ENCODE measurements at places on chromosomes 5 and 9. TPM values are rescaled to one million over a fixed set of nuclear protein-coding genes. Genes with fewer than 3 reads are reported as not detected.
A peak's percentile ranks its signal among the peaks of the same experiment; 100 is the strongest.

Gene ZFAND5
- 164 TPM for total RNA-seq

GRCh38 chr9:120386390-120387131, 193.4 kb downstream of the CDK5RAP2 start:
- H3K36me3 ChIP-seq = no peaks in the 10 kb centered on the region
- no peak overlapping the region for H3K27ac ChIP-seq
- DNase-seq = peak; percentile 32
- no peaks in the 10 kb centered on the region for H3K4me1 ChIP-seq
- no peaks in the 10 kb centered on the region for H3K27me3 ChIP-seq
- H3K4me3 ChIP-seq = no peak overlapping the region

- no peaks in the 10 kb centered on the region for H3K36me3 ChIP-seq
- H3K4me3 ChIP-seq = no peak overlapping the region
- H3K4me1 ChIP-seq = peaks cover 2% of the 10 kb centered on the region
- peak overlapping the region; percentile 39 for H3K27ac ChIP-seq
These were observed 5.8 kb downstream of the SH3RF2 start for GRCh38 chr5:145942201-145942600.

DNA sequence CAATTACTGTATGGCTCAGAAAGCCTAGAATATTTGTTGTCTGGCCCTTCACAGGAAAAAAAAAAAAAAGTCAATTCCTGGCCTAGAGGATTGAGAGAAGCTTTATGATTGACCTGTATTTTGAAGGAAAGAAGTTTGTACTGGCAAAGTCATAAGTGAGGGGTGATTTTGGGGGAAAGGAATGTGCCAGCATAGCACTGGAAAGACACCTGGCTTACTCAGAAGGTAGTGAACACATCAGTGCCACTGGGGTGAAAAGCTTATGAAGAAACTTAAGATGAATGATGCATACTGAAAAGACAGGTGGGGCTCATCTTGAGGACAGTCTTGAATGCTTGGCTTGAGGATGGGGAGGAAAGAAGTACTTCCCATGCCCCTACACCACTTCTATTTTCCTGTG, 127.9 kb upstream of the RASA1 start:
- H3K27me3 ChIP-seq = no peaks in the 10 kb centered on the region
- H3K4me1 ChIP-seq = no peaks in the 10 kb centered on the region
- no peak overlapping the region for H3K27ac ChIP-seq
- no peaks in the 10 kb centered on the region for H3K36me3 ChIP-seq

- no peak overlapping the region for H3K27ac ChIP-seq
- H3K36me3 ChIP-seq = no peaks in the 10 kb centered on the region
- no peaks in the 10 kb centered on the region for H3K27me3 ChIP-seq
These were observed 37.3 kb downstream of the ADAMTS2 start for GRCh38 chr5:179307931-179308471.

DNA sequence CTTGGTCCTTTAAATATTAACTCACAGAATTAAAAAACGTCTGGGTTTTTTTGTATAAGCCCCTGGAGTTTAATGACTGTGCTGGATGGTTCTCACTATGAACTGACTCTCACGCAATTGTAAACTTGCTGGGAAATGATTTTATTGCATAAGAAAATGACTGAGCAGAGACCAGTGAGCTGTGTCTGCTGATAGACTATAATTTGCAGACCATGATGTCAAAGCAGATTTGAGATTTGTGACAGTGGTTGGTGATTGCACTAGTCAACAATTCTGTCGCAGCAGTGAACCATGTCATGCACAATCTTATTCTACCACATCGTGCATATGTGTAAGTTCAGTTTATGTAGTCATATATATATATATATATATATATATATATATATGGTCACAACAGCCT, 85.7 kb upstream of the C9orf72 start:
- H3K27ac ChIP-seq = no peak overlapping the region
- no peaks in the 10 kb centered on the region for H3K27me3 ChIP-seq
- no peaks in the 10 kb centered on the region for H3K4me1 ChIP-seq
- no peaks in the 10 kb centered on the region for H3K36me3 ChIP-seq
- no peak for DNase-seq

GRCh38 chr5:180831139-180832093, 28.8 kb upstream of the MGAT1 start:
- H3K4me3 ChIP-seq = peak overlapping the region; percentile 81
- peak overlapping the region; percentile 98 for H3K27ac ChIP-seq
- H3K27me3 ChIP-seq = no peaks in the 10 kb centered on the region
- DNase-seq = peak; percentile 92
- H3K4me1 ChIP-seq = no peaks in the 10 kb centered on the region

GRCh38 chr5:95649274-95649673, 2.7 kb downstream of the RFESD start:
- DNase-seq = no peak
- no peaks in the 10 kb centered on the region for H3K27me3 ChIP-seq
- no peaks in the 10 kb centered on the region for H3K36me3 ChIP-seq
- no peaks in the 10 kb centered on the region for H3K4me1 ChIP-seq
- H3K27ac ChIP-seq = no peak overlapping the region

Gene FBP2
- not detected for total RNA-seq

DNA sequence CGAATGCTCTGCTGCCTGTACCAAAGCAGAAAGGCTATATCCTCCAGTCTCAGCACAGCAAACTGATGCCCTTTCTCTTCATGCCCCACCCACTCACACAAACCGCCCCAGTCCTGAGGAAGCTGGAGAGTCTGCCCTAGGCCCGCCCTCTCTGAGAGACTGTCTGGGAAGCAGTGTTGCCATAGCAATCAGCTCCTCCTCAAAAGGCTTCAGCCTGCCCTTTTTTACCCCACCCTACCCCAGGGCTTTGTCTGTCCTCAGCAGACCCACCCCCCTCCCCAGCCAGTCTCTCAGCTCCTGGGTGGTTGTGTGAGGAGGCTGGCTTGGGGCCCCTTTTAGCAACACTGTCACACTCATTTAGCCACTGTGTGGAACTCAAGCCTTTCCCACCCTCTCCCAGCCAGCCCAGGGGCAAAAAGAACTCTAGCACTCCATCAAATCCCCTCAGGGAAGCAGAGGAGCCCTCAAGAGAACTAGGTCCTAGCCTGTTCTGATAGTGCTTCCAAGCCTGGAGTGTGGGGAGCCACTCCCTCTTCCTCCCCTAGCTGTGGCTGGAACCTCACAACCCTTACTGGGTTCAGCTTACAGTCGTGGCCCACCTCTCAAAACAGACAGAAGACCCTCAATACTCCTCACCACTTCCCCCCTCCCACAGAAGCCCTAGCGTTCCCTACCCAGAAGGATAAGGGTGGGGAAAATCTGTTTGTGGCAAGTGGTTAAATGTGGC, 1.4 kb downstream of the ATOSB start:
- H3K36me3 ChIP-seq = no peaks in the 10 kb centered on the region
- peak overlapping the region; percentile 38 for H3K4me3 ChIP-seq
- DNase-seq = peak; percentile 95

- DNase-seq = no peak
- no peaks in the 10 kb centered on the region for H3K36me3 ChIP-seq
- no peak overlapping the region for H3K4me3 ChIP-seq
- no peaks in the 10 kb centered on the region for H3K27me3 ChIP-seq
- no peak overlapping the region for H3K27ac ChIP-seq
- H3K4me1 ChIP-seq = no peaks in the 10 kb centered on the region
These were observed 136.5 kb downstream of the PBX3 start for GRCh38 chr9:125883565-125884217.

Gene SUSD1
- total RNA-seq = 23.3 TPM

GRCh38 chr5:95938766-95939165, 22.9 kb downstream of the ELL2 start:
- H3K4me3 ChIP-seq = no peak overlapping the region
- H3K27me3 ChIP-seq = no peaks in the 10 kb centered on the region
- H3K27ac ChIP-seq = no peak overlapping the region
- no peaks in the 10 kb centered on the region for H3K4me1 ChIP-seq
- no peaks in the 10 kb centered on the region for H3K36me3 ChIP-seq

- H3K36me3 ChIP-seq = no peaks in the 10 kb centered on the region
- no peak overlapping the region for H3K27ac ChIP-seq
- no peak overlapping the region for H3K4me3 ChIP-seq
- H3K4me1 ChIP-seq = no peaks in the 10 kb centered on the region
These were observed 401.9 kb upstream of the PDE4D start for GRCh38 chr5:60295423-60295822.

Gene EPB41L4A
- 18.0 TPM for total RNA-seq

GRCh38 chr5:41286696-41287095, 73.4 kb upstream of the C6 start:
- no peak overlapping the region for H3K4me3 ChIP-seq
- DNase-seq = no peak
- no peaks in the 10 kb centered on the region for H3K36me3 ChIP-seq
- H3K27me3 ChIP-seq = no peaks in the 10 kb centered on the region
- no peak overlapping the region for H3K27ac ChIP-seq
- peaks cover under 1% of the 10 kb centered on the region for H3K4me1 ChIP-seq

- no peak for DNase-seq
- H3K4me1 ChIP-seq = no peaks in the 10 kb centered on the region
- no peak overlapping the region for H3K4me3 ChIP-seq
- no peaks in the 10 kb centered on the region for H3K36me3 ChIP-seq
These were observed 37.0 kb downstream of the MAMDC2 start for GRCh38 chr9:70080481-70081119.

- no peaks in the 10 kb centered on the region for H3K36me3 ChIP-seq
- peak overlapping the region; percentile 59 for H3K4me3 ChIP-seq
- peaks cover 65% of the 10 kb centered on the region for H3K27me3 ChIP-seq
- H3K27ac ChIP-seq = peak overlapping the region; percentile 52
- DNase-seq = peak; percentile 47
These were observed 980 bp downstream of the CCNO start for GRCh38 chr5:55232271-55232984.

Gene RETREG1
- 49.9 TPM for total RNA-seq

- no peak overlapping the region for H3K27ac ChIP-seq
- H3K4me1 ChIP-seq = no peaks in the 10 kb centered on the region
- DNase-seq = no peak
- H3K4me3 ChIP-seq = no peak overlapping the region
These were observed 88.4 kb upstream of the RGS7BP start for GRCh38 chr5:64417390-64417789.

- no peaks in the 10 kb centered on the region for H3K4me1 ChIP-seq
- no peak overlapping the region for H3K4me3 ChIP-seq
- H3K36me3 ChIP-seq = no peaks in the 10 kb centered on the region
- H3K27ac ChIP-seq = no peak overlapping the region
- no peak for DNase-seq
These were observed 866.0 kb downstream of the PTPRD start for GRCh38 chr9:9746826-9747225.

Gene OTULINL
- total RNA-seq = 58.5 TPM

DNA sequence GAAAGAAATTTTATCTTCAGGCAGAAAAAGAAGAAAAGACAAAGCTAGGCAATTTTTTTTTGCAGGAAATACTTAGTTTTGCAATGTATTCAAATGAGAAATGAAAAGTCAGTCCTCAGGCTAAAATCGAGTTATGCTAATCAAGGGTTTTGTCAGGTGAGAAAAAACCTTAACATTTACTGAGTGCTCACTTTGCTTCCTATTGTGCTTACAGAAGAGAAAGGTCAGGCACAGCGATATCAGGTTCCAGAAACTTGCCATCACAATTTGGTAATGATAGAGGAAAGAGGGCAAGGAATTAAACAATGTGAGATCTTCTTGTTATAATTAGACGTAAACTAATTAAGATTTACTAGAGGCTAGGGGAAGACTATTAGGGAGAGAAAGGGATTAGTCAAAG, 431.7 kb upstream of the CTNND2 start:
- H3K4me3 ChIP-seq = no peak overlapping the region
- H3K27me3 ChIP-seq = no peaks in the 10 kb centered on the region
- no peaks in the 10 kb centered on the region for H3K36me3 ChIP-seq
- no peak for DNase-seq

DNA sequence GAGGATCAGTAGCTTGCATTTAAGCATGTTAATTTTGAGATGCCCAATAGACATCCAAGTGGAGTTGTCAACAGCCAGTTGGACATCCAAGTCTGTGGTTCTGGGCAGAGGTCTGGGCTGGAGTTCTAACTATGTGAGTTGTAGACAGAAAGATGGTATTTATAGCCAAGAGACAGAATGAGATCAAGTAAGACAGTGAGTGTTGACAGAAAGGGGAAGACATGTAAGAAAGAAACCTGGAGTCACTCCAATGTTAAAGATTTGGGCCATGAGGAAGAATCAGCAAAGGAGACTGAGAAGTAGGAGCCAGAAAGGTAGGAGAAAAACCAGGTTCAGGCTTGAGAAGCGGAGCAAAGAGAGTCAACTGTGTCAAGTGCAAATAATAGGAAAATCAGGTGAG, 95.5 kb upstream of the PUM3 start:
- DNase-seq = no peak
- H3K27ac ChIP-seq = no peak overlapping the region
- H3K4me1 ChIP-seq = no peaks in the 10 kb centered on the region
- H3K36me3 ChIP-seq = no peaks in the 10 kb centered on the region

Gene CCDC192
- total RNA-seq = not detected

- H3K4me3 ChIP-seq = no peak overlapping the region
- H3K4me1 ChIP-seq = no peaks in the 10 kb centered on the region
- H3K27me3 ChIP-seq = no peaks in the 10 kb centered on the region
- H3K27ac ChIP-seq = no peak overlapping the region
These were observed 175.9 kb downstream of the ZDHHC21 start for GRCh38 chr9:14517154-14517906.

GRCh38 chr9:135879619-135880018, 27.7 kb downstream of the CAMSAP1 start:
- no peak overlapping the region for H3K4me3 ChIP-seq
- no peak overlapping the region for H3K27ac ChIP-seq
- H3K36me3 ChIP-seq = no peaks in the 10 kb centered on the region
- no peak for DNase-seq
- no peaks in the 10 kb centered on the region for H3K4me1 ChIP-seq
